GM10248 (cell line): ENCODE measurements at places on chromosomes 2 and 18.
A peak's percentile ranks its signal among the peaks of the same experiment; 100 is the strongest.

- no peak for DNase-seq
Observed at GRCh38 chr2:44116319-44116718, 52.4 kb upstream of the PPM1B start.

DNA sequence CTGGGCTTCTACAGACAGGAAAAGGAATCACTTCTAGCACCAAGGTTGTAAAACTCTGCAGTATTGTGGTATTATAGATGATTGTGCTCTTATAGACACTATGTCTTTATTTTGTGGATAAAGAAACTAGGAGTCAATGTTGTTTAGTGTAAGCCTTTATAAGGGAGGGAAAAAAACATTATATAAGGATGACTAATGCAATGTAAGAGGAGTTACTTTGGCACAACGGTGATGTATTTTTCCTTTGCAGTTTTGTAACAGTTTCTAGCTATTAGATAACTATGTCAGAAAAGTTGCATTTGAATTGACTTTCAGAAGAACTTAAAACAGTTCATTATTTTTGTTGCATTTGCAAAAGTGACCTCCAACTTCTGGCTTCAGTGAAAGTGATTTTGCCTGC is 545.4 kb downstream of the CCDC85A start:
- DNase-seq = no peak

DNA sequence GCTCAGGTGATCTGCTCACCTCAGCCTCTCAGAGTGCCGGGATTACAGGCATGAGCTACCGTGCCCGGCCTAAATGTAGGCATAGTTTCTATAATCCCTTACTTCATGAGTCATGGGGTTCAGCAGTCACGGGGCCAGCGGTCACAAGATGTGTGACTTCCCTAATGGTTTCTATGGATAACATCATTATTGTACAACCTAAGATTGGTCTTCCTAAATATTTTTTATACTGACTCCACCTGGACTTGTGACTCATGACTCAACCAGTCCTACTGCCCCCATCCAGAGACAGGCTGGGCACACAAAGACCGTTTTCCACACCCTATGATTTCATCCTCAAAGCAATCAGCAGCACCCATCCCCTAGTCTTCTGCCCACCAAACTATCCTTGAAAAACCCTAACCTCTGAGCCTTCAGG is 15.9 kb downstream of the FAM210A start:
- DNase-seq = no peak

DNA sequence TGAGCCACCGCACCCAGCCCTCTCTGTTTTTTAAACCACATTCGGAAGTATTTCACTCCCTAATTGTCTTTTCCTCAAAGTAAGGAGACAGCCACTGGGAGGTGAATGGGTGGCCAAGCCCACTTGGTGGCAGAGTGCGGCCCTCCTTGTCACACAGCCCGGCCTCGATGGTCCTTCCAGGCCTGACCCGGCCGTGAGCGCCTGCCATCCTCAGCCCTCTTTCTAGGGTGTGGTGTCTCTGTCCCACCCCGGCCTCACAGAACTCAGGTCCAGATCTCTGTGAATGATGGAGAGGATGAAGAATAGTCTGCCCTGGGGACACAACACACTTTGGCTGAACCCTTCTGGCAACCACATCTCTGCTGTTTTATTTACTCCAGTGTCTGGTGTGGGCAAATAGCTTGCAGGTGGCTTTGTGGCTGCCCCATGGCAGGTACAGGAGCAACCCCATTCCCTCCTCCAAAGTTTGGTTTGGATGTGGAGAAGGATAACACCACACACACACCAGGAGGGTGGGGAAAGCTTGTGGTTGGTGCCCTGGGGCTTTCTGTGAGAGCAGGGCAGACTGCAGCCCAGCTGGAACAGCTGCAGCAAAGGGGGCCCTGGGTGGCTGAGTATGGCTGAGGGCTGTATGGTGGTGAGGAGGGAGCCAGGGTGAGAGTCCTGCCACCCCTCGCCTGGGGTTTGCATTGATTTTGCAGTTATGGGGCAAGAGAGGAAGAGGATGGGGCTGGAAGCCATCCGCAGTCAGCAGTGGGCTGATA is 88.6 kb downstream of the FAM168B start:
- DNase-seq = no peak

DNA sequence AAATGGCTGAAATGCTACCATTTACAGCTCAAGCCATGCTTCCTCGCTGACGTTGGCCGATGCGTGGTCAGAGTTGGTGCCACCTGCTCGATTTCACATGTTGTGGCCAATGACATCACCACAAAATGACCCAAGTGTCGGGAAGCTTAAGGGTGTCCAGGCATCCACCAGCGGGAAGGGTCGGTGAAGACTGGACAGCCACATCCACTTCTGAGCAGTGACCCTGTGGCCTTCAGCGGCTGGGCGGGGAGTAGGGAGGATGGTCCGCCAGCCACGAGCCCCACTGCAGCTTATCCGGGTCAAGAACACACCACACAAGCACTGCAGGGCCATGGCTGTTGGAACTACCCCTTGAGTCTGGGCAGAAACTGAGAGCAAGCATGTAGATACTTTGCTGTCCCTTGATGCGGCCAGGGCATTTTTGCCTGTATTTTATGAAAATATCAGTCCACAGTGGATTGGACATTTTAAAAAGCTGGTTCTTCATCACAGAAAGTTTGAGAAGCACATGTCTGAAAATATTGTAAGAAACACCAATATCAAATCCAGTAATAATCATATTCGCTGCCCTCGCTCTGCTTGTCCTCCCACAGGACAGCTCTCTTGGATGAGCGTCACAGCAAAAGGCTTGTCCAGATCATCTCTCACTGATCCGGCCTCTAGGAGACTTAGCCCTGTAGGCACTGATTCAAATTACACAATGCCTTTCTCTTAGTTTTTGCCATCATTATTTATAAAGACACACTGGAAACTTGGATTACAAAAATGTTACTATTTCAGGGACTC is 174.0 kb downstream of the TWIST2 start:
- no peak for DNase-seq

GRCh38 chr2:33484042-33484621 is 7.7 kb downstream of the RASGRP3 start:
- no peak for DNase-seq

DNA sequence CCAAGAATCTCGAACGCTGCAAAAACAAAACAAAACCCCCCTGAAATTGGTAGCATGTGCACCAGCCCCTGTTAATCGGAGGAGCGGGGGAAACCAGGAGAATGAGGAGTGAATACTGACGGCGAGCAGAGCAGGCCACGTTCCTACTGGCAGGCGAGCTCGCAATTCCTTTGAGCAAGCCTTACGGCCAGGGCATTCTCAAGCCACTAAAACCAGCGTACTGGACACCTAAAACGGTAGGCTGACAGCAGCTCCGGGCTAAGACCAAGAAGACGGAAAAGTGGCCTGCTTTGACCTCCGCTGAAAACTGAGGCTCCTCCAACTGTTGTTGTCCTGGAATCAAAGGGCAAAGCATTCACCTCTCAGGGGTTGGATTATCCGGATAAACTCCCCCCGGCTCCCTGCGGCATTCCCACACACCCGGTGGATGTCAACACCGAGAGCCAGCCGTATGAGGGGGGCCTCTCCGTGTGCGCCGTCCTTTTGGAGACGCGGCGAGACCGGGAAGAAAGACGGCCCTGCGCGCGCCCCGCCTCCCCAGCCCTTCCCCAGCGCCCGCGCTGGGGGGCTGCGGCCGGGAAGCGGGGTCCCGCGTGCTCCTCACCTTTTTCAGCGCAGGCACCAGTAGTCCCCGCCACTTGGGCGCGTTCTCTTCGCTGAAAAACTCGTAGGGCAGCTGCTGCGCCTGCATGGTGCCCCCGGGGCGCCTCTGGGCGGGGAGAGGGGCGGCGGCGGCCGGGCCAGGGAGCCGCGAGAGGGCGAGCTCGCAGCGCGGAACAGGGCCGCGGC is 925 bp downstream of the SOS1 start:
- peak; percentile 79 for DNase-seq
